Dorsolateral prefrontal cortex (tissue), 122 donors: ENCODE measurements at places on chromosomes 6 and 20. TPM values are rescaled to one million over a fixed set of nuclear protein-coding genes. Genes with fewer than 3 reads are reported as not detected.
A peak's percentile ranks its signal among the peaks of the same experiment; 100 is the strongest.

ANKRD6 gene
- 53.5 TPM for total RNA-seq

FILIP1 gene
- total RNA-seq = 3.3 TPM

DNA sequence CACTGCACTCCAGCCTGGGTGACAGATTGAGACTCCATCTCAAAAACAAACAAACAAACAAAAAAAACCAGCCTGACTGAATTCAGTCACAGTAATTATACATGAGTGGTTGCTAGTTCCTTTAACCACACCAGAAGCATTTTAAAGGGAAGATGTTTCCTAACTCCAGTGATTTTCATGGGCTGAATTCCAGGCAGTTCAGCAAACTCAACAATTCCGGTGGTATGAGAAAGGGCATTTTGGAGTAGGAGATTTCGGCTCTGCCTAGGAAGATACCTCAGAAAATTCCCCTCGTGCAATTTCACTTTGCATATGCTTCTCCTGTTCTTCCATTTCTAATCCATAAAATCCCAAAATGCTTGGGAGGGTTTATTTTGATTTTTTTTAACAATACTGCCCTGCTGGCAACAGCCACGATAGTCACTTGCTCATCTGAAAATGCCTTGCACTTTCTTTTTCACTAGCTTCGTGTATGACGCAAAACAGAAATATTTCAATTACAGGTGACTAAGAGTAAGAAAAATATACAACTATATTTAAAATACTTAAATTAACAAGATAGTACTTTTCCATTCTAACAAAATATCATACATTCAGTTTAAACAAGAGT is 48.3 kb upstream of the IPCEF1 start:
- no peak for DNase-seq

GRCh38 chr6:158626360-158627167 is 18.0 kb downstream of the DYNLT1 start:
- no peak for DNase-seq

DNA sequence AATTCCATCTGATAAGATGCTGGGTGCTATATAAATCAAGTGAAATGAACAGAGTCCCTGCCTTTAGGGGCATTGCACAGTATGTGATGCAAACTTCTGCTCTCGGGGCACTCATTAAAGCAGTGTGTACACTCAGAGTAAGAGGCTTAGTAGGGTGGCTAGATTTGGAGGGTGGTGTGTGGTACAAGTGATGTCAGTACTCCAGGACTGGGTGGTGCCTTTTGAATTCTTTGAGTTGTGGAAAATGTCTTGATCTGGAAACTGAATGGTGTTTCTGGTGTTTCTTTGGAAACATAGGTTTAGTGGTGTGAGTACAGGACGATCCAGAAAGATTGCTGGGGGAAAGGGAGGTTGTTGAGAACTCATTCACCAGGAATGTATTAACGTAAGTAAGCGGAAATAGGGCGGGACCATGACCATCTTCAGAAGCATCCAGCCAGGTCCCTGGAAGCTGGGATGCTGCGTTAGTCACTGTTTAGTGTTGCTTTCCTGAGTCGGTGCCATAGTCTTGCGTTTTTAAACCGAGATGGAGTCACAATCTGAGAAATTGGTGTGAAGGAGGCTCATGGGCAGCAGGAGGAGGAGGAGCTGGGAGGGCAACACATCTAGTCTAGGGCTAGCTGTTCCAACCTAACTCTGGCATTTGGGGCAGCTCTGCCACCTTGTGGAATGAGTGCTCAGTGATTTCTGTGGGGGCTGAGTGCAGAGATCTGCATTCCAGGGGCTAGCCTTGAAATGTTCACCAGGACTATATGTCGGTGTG is 70.3 kb downstream of the SCAND1 start:
- DNase-seq = peak; percentile 72

DNA sequence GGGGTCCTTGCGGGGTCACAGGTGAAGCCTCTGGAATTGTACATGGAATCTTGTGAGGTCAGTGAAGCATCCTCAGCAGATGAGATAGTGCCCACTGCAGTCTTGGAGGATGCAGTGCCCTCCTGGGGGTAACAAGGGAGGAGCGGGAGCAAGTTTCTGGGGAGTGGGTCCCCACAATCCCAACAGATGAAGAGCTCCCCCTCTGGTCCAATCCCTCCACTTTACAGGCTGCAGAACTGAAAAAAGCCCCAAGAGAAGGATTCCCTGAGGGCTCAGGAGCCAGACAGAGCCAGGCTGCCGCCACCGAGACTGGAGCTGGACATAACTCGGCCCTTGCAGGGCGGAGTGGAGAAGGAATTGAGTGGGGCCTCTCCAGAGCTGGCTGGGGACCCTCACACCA is 52.4 kb downstream of the TTI1 start:
- no peak for DNase-seq
